ENCODE measurements at places on chromosomes 16 and 17. TPM values are rescaled to one million over a fixed set of nuclear protein-coding genes. Genes with fewer than 3 reads are reported as not detected.

DNA sequence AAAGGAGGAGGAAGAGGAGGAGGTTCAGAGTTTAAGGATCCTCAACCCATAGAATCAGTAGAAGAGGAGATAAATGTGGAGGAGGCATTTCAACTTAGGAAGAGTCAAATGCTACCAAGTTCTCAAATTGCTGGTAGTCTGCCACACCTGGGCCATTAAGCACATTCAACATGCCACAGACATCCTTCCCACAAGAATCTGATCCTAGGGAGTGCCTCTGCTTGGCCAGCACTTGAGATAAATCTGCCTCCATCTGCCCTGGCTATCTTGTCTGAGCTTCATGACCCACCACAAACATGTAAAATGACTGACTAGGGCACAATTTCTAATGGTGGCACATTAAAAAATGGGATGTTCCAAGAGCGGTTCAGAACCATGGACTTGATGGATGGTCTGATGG, 37.3 kb upstream of the AXIN2 start:
- no peak overlapping the region for H3K4me3 ChIP-seq
- no peaks in the 10 kb centered on the region for H3K36me3 ChIP-seq
- H3K27ac ChIP-seq, result no peak overlapping the region
- DNase-seq, result no peak
- H3K4me1 ChIP-seq, result no peaks in the 10 kb centered on the region

DNA sequence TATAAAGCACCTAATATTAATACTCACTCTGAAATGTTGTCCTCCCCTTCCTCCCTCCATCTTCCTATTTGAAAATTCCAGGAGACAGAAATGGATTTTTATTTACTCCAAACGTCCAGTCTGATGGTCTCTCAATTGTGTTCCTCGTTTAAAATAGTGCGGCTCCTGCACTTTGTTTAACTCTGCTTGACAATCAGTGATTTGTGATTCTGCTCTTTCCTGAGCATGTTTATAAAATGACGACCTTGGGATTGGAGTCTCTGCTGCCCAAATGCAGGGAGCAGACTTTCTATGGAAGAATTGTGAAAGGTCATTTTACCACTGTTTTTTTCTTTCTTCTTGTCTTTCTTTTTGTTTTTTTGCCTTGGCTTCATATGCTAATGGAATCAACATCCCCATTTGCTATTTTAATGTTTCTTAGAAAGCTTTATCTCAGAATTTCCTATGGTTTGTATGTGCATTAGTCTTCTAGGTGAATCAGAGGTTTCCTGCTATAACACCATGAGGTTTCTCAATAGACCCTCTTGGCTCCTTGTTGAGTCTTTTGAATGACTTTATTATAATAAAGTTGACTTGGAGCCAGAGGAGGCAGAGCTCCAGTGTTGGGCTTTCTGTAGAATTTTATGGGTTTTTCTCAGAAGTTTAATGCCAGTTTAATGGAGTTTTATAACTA, 376.5 kb downstream of the CDH11 start:
- no peak overlapping the region for H3K4me3 ChIP-seq
- H3K27ac ChIP-seq, result no peak overlapping the region
- DNase-seq, result no peak
- no peaks in the 10 kb centered on the region for H3K27me3 ChIP-seq
- H3K4me1 ChIP-seq, result no peaks in the 10 kb centered on the region

DNA sequence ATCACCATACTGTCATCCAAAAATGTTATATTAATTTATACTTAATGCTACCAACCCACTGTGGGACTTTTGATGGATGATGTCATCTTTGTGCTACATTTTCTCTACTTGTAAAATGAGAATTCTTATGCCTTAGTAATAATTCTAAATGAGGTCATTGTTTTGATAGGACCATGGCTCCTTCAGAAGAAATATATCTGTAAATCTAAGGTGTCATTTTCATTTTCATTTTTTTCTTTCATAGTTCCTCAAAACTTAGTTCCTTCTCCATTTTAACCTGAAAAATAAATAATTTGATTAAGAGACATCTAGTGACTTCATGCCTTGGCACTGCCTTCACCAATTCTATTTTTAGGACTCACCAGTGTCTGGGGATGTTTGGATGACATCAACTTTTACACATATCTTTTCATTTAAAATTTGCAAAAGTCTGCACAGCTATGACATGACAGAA, 48.7 kb downstream of the GPRC5B start:
- no peaks in the 10 kb centered on the region for H3K36me3 ChIP-seq
- H3K27me3 ChIP-seq, result no peaks in the 10 kb centered on the region
- H3K27ac ChIP-seq, result no peak overlapping the region
- peaks cover 10% of the 10 kb centered on the region for H3K4me1 ChIP-seq
- no peak for DNase-seq

DNA sequence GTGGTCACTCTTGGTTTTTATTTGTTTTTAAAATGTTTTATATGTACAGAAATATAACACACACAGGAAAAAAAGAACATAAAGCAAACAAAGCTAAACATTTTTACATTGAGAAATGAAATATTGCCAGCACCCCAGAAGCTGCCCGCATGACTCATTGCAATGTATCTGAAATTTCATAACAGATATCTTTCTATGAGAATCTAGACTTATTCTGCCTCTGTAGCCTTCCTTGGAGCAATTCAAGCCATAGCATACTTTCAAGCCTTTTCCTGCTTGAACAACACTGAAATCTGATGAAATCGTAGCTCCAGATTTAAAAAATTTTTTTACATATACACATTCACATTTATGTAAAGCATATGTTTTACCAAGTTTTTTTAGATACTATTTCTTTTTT, 86.9 kb downstream of the RBBP6 start:
- H3K36me3 ChIP-seq, result no peaks in the 10 kb centered on the region
- H3K4me3 ChIP-seq, result no peak overlapping the region
- H3K27me3 ChIP-seq, result no peaks in the 10 kb centered on the region
- H3K4me1 ChIP-seq, result no peaks in the 10 kb centered on the region
- H3K27ac ChIP-seq, result no peak overlapping the region
- no peak for DNase-seq

DNA sequence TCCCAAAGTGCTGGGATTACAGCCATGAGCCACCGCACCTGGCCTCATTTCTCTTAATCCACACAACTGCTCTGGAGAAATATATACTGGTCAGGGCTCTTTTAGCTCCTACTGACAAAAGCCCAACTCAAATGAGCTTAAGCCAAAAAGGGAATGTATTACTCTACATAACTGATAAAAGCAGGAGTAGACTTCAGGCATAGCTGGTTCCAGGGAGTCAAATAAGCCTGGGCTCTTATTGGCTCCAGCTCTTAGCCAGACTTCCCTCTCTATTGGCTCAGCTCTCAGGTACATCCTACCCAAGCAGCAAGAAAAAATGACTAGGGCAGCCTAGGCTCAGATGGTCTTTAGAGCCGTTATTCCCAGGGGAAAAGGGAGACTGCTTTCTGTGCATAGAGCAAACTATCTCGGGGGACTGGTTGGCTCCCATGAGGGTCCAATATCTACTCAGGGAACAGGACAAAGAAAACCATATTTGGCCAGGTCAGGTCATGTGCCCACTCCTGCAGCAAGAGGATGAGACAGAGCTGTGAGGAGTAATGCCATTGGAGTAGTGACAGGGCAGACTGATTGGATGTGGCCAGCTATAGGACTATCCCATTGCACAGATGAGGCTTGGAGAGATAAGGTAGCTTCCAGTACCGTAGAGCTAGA, 21.2 kb downstream of the TBX2 start:
- no peaks in the 10 kb centered on the region for H3K27me3 ChIP-seq
- H3K4me3 ChIP-seq, result no peak overlapping the region
- H3K27ac ChIP-seq, result no peak overlapping the region

DNA sequence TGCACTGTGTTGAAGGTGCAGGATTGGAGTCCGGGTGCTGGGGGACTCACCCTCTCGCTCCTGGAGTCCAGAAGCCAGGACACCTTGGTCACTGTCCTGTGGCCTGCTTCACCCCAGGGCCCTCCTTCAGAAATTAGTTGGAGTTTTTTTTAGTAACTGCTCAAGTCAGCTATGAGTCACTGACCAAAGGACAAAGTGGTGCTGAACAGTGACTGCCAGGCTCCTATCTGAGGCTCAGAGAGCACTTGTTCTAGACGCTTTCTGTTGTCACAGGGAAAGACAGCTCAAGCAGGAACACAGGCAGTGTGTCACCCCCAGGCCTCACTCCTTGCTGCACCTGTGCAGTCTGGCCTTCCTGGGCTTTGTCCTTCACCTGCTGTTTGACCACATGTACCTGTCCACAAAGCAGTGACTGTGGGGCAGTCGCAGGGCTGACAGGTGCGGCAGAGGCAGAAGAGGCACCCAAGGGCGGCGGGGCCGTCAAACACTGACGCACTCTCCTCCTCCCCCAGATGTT, 4.1 kb upstream of the FAAP100 start:
- no peak for DNase-seq
- H3K36me3 ChIP-seq, result peaks cover 24% of the 10 kb centered on the region
- H3K27ac ChIP-seq, result 0 out of 2 replicates have a peak overlapping the region, but pooled peaks have one; percentile 14
- no peaks in the 10 kb centered on the region for H3K27me3 ChIP-seq
- peaks cover 41% of the 10 kb centered on the region for H3K4me1 ChIP-seq

DNA sequence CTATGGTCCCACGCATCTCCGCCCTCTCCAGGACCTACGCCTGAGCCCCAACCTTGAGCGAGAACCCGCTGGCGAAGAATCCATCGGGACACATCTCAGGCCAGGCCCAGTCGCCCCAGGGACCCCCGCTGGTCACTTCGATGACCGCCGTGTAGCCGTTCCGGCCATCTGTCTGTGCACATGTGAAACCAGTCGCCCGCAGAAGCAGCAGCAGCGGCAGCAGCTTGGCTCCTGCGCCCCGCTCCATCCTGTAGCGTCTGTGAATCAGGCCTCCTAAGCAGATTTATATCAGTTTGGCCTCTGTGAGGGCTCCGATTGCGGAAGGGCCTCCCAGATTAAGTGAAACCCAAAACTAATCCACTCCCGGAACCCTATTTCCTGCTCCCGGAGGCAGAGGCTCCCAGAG, at the start of gene VMO1:
Gene VMO1, minus strand, starts transcription at position 259 of the 406 bp plus-strand sequence. Its CDS starts 12 bp downstream, at position 247.
- DNase-seq, result no peak
- peak within 1 kb of the TSS; percentile 22 for H3K27ac ChIP-seq
- no peak within 1 kb of the TSS for H3K4me3 ChIP-seq
- no peaks in the 10 kb centered on the region for H3K27me3 ChIP-seq
- no peaks in the 10 kb centered on the region for H3K36me3 ChIP-seq

DNA sequence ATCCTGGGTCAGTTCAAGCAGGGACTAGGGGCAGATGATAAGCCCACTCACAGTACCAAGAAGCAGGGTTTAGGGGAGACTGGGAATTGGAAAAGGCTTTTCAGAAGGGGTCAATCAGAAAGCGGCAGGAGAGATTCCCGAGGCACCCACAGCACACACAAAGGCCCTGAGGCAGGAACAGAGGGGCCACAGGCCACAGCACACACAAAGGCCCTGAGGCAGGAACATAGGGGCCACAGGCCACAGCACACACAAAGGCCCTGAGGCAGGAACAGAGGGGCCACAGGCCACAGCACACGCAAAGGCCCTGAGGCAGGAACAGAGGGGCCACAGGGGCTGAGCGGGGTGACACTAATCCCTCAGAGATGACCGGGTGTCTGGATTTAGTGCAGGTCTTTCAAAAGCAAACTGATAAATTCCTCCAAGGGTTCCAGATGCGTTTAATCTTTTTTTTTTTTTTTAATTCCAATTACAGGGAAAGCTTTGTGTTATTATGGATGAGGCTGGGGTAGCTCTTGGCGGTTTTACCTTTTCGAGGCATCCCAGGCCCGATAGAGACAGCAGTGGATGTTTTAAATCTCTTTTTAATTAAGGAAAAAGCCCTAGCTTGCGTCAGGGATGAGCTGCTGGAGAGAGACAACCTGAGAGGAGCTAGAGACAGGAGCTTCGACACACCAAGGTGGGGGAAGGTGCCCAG, 31.0 kb upstream of the GINS2 start:
- H3K36me3 ChIP-seq, result no peaks in the 10 kb centered on the region
- H3K4me3 ChIP-seq, result no peak overlapping the region
- peak overlapping the region; percentile 22 for H3K27ac ChIP-seq
- peaks cover 22% of the 10 kb centered on the region for H3K4me1 ChIP-seq
- DNase-seq, result no peak

DNA sequence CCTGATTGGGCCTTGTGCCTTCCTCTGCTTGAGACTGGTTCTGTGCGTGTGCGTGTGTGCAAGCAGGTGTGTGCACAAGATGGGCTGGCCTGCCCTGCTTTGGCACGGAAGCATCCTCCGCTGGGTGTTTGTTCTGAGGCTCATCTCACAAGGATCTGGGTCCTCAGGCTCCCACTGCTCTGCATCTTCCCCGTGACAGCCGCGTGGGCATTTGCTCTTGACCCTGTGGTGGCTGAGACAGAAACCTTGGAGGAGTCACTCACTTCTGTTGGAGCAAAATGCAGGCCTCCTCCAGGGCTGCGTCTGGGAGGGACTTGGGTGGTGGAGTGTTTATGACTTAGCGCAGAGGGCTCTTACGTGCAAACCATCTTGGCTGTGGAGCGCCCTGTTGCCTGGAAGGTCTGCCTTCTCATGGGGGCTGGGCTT, 119.2 kb downstream of the RPTOR start:
- no peak for DNase-seq
- H3K27me3 ChIP-seq, result no peaks in the 10 kb centered on the region
- no peak overlapping the region for H3K27ac ChIP-seq
- no peaks in the 10 kb centered on the region for H3K4me1 ChIP-seq
- H3K36me3 ChIP-seq, result no peaks in the 10 kb centered on the region

DNA sequence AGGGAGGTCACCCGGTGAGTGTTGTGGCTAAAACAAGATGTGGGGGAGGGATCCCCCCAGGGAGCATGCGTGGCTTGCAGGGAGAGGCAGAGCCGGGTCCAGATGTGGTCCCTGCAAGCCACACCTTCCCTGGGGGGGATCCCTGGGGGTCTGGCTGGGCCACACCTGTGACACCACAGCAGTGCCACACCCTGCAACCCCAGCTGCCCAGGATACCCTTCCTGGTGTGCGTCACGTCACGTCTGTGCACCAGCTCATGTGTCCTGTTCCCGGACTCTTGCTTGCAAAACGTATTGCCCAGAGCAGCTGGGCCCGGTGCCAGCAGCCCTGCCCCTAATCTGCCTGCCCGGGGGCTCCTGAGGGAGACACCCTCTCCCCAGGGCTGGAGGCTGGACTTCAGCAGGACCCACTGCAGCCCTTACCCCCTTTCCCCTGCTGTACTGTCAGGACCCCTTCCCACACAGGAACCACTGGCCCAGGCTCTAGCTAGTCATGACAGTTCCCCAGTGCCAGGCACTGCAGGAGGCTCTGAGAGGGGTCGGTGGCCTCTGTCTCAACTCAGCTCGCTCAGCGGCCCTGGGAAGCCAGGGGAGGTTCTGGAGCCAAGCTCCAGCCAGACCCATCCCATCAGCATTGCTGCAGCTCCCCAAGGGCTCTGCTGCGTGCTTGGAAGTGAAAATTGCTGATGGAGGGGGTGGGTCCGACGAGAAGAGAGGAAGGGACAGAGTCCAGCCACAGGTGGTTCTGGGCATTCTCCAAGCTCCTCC, 25.8 kb upstream of the ACSF3 start:
- H3K4me3 ChIP-seq, result no peak overlapping the region
- 0 out of 2 replicates have a peak, but pooled peaks cover 12% of the 10 kb centered on the region for H3K27me3 ChIP-seq
- no peaks in the 10 kb centered on the region for H3K4me1 ChIP-seq
- H3K36me3 ChIP-seq, result no peaks in the 10 kb centered on the region
- DNase-seq, result no peak

MARCHF10 gene
- not detected for total RNA-seq

CDH3 gene
- total RNA-seq, result 94.7 TPM

PRSS27 gene
- total RNA-seq, result 3.3 TPM

TMEM95 gene
- not detected for total RNA-seq

CTRB1 gene
- 5.6 TPM for total RNA-seq

SHISA6 gene
- total RNA-seq, result not detected
